ENCODE measurements at places on chromosomes 11 and 22.
A peak's percentile ranks its signal among the peaks of the same experiment; 100 is the strongest.

DNA sequence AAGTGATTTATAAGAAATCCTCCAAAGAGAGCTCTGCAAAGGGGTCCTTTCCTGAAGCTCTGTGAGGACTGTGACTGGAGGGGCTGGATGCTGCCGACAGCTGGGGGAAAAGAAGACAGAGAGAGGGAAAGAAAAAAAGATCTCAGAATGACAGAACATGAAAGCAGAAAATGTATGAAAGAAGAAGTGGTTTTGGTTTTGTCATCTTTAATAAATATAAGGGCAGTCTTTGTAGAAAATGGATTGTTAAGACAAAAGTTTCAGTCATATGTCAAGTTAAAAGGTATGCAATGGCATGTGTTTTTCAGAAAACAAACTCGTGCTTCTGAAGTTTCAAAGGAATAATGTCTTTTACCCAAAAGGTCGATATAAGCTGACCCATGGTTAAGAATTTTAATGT lies 105.5 kb downstream of the CCDC83 start:
- no peak for DNase-seq

- no peak for DNase-seq
Observed at GRCh38 chr22:44291265-44291664, 21.5 kb downstream of the SHISAL1 start.

- peak; percentile 67 for DNase-seq
Observed at GRCh38 chr11:61828629-61829407, 718 bp downstream of the FADS2 start.

DNA sequence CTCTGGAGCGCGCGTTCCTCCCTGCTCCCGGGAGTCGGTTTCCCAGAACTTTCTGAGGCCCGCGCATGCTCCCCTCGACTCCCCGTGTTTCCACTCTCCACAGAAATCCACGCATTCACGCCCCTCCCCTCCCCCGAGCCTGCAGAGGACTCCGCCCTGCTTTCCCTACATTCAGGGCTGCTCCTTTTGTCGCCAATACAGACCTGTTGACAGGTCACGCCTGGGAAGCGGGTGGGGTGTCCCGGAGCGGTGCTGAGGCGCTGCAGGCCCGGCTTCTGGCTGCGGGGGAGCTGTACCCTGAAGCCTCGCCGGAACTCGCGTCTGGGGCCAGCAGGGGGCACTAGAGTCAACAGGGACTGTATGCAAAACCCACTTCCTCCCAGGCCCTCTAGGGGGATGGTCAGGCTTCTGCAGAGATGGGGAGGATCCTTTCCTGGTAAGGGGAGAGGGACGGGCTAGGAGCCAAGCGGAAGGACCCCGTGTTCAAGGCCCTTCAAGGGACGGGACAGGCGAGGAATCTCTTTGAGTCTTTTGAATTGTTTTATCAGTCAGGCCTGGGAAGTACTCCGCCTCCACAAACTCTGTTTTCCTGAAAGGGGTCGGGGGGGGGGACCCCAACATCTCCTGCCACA lies at the start of gene PRAME:
PRAME (minus strand) TSS at position 294 of the 632 bp plus-strand sequence. CDS start 2,433 bp downstream, outside the sequence.
- peak; percentile 69 for DNase-seq

- no peak for DNase-seq
Observed at GRCh38 chr11:5684036-5684645, 733 bp downstream of the TRIM5 start.

- DNase-seq = no peak
Observed at GRCh38 chr11:14186046-14186775, 172.8 kb downstream of the RRAS2 start.

GRCh38 chr11:134063124-134063495 lies 5.8 kb upstream of the JAM3 start:
- DNase-seq = no peak

- DNase-seq = no peak
Observed at GRCh38 chr11:36131721-36132397, 157.4 kb downstream of the COMMD9 start.

- no peak for DNase-seq
Observed at GRCh38 chr11:17774232-17775034, 39.9 kb downstream of the KCNC1 start.

DNA sequence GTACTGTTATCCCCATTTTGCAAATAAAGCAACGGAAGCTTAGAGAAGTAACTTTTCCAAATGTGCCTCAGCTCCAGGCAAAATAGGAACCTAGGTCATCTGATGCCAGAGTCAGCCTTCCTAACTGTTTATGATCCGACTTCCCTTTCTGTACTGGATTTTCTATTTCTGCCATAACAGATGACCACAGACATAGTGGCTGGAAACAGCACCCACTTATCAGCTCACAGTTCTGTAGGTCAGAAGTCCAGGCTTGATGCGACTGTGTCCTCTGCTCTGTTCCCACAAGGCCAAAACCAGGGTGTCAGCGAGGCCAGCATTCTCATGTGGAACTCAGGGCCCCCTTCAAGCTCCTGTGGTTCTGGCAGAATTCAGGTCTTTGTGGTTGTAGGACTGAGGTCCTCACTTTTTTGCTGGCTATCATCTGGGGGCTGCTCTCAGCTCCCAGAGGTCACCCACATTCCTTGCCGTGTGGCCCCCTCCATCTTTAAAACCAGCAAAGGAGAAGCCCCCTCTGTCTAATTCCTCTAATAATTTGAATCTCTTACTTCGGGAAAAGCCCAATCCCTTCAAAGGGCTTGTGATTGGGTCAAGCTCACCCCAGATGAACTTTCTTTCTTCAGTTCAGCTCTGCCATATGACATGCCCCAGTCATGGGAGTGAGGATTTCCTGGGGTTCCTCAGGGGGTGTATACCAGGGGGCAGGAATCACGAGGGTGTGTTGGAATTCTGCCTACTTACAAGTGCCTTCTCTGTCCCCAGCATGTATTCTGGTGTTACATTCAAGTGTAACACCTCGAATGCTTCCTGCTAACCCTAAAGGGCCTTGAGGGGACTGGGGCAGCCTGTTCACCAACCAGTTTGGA lies 15.3 kb downstream of the KCNJ5 start:
- DNase-seq = no peak

GRCh38 chr11:10686311-10686710 lies 7.2 kb downstream of the IRAG1 start:
- no peak for DNase-seq

GRCh38 chr22:25064894-25065560 lies 112.5 kb downstream of the KIAA1671 start:
- DNase-seq = no peak

DNA sequence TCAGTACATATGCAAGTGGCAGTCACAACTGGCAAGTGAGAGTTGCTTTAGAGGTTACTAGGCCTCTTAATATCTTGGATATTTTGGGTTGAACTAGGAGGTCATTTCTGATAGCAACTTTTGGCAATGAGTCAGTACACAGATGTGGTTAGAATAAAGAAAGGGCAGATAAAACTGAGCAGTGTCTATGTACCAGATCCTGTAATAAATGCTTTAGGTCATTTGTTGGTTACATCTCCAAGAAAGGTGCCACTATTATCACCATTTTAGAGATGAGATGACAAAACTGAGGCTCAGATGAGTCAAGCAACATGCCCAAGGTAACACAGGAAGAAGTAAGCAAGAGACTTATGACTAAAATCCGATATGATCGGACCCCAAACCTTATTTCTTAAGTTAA lies 25.0 kb downstream of the MAML2 start:
- no peak for DNase-seq

All from stimulated activated effector memory CD8-positive, alpha-beta T cell treated with anti-CD3 and anti-CD28 coated beads, Interleukin-12 subunit alpha, Interleukin-12 subunit beta, amount 100 ng/mL, for 72 hours (primary cell).